Urinary bladder (tissue), 4 donors: ENCODE measurements at places on chromosomes 11 and 22. TPM values are rescaled to one million over a fixed set of nuclear protein-coding genes. Genes with fewer than 3 reads are reported as not detected.

- no peak for DNase-seq
Observed at GRCh38 chr11:69411257-69411924, 70.1 kb upstream of the LINC01488 start.

DNA sequence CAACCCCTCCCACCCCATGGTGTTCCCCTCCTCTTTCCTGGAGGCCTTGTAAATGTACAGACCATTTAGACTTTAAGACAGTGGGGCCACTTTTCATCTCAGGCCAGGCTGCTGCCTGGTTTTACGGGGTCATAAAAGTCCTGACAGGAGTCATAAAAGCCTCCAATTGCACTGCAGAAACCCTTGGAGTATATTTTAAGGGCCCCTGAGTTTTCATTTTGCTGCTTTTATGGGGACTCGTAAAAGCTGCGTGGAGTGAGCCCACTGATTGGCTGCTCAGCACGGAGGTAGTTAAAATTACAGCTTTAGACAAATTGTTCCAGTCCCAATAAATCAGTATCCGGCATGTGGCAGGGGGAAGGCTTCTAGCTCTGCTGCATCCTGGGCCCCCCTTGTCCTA, 627.6 kb downstream of the NTM start:
- peak; percentile 72 for DNase-seq

DNA sequence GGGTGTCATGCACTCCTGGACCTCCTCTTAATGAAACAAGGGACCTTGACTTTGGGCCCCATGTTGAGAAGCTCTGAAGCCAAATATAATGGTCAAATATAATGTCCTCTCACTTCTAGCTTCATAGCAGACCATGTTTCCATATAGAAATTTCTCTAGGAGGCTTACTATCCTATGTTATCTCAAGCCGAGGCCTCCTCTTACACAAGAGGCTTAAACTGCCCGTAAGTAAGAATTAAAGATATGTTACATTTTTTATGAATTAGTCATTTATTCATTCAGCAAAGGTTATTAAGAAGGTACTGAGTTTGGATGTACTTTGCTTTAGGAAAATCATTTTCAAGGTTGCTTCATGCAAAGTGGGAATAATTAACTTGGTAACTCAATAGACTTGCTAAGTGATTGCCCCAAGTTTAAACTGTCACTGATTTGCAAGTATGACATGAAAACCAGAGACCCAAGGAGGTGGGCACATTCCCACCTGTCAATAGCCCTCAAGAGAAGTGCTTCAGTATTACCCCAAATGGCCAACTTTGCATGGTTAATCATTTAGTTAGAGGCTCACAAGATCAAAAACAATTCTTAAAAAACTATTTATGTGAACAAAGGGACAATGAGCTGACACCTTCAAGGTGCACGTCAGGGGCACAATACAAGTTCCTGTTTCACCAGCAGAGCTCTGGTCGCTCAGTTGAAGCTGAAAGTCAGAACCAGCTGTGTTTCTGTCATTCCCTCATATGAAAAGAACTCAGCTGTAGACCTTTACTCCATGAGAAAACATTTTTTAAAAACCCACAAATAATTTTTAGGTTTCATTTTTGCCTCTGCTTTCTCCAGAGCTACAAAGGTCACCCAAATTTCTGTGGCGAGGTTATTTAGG, 20.9 kb downstream of the BDNF start:
- no peak for DNase-seq

GRCh38 chr11:120339394-120339890, 3.2 kb downstream of the ARHGEF12 start:
- DNase-seq = no peak

DNA sequence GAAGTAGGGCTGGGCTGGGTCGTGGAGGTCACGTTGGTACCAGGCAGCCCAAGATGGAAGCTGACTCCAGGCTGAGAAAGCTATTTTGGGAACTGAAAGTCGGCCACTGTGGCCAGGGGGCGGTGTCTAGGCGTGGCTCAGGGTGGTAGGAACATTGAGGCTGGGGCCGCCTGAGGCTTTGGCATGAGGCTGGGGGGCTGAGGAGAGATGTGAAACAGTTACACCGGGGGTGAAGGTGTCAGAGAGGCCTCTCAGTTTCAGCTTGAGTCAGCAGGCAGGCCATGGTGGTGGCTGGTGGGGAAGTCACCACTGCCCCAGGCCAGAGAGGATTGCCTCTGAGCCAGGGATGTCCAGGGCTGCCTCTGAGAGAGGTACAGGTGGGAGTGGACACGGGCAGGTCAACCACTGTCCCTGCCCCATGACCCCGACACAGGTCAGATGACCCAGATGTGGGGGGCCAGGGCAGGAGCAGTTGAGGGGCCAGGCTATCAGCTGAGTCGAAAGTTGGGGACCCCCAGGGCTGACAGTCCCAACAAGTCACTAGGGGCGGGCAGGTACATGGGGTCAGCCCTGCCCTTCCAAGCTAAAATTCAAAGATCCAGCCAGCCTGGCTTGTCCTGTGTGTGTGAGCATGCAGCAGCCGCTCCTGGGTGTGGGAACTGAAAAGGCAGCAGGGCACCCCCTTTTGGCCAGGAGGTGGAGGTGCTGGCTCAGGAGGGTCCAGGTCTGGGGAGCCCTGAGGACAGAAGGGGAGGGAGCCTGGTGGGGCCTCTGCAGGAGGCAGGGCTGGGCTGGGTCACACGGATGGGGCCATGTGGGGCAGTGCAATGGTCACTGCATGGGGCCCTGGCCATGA, 7.2 kb downstream of the KCNK7 start:
- DNase-seq = no peak

- DNase-seq = no peak
Observed at GRCh38 chr11:19075636-19076035, 15.1 kb upstream of the MRGPRX2 start.

- DNase-seq = no peak
Observed at GRCh38 chr22:18033204-18033998, 9.0 kb upstream of the MICAL3 start.

Gene GALNT18
- 21.6 TPM for total RNA-seq

Gene TSPAN32
- 1.9 TPM for total RNA-seq
